ENCODE measurements at places on chromosomes 3 and 15.

DNA sequence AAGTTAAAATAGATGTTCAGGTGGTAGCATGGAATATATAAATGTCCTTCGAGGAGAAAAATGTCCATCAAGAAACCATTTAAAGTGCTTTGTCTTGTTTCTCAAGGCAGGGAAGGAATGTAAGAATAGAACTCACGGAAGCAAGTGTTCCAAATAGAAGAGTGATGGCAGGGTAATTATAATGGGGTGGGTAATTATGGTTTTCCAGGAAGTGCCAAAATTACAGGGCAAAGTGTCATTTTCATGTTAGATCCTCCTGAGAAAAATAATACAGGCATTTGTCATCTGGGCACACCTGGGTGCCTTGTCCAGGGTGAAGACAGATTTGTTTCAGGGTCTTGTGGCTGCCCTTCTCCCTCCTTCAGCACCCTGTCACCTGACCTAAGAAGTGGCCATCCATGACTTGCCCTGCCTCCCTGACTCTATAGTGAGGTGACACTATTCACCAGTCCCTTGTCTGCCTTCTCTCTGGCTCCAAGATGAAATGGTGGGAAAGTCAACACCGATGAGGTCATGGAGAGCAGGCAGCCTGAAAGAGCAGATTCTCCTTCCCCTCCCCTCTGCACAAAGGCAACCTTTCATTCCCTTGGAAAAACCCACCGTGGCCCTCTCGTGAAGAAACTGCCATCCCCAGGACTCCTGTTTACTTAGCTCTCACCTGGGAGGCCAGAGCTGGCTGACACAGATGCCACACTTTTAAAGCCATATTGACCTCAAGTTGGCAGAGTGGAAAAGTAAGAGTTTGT lies 45.1 kb upstream of the AMOTL2 start:
- no peak for DNase-seq

DNA sequence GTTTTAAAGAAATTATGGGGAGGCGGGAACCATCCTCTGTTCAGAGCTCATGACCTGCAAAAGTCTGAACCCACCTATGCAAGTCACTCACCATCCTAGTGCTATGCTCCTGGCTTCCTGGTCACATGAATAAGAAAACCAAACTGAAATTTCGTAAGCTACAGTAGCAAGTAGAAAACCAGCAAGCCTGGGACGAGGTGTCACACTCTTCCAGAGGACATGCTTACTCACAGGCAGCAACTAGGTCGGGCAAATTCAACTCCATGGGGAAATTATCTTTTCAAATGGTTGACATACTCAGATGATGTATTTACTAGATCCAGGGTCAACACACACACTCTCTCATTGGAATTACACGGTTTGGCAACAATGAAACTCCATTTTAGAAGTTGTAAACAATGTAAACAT lies 31.3 kb downstream of the LDHAL6B start:
- DNase-seq: no peak

DNA sequence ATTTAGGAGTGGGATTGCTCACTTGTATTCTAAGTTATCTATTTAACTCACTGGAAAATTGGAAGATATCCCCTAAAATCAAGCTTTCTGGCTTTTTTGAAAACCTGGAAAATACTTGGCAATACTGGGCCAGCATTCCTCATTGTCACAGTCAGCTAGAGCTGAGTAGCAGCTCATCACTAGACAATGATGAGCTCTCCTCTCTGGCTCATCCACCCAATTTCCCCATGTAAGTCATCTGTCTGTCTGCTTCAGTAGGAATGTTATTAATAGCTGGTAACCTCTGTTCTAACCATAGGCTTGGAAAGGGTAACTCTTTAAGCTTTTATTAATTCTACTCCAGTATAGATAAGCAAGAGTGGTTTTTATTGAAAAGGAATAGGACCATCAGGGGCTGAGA lies 39.7 kb upstream of the PIK3R4 start:
- no peak for DNase-seq

DNA sequence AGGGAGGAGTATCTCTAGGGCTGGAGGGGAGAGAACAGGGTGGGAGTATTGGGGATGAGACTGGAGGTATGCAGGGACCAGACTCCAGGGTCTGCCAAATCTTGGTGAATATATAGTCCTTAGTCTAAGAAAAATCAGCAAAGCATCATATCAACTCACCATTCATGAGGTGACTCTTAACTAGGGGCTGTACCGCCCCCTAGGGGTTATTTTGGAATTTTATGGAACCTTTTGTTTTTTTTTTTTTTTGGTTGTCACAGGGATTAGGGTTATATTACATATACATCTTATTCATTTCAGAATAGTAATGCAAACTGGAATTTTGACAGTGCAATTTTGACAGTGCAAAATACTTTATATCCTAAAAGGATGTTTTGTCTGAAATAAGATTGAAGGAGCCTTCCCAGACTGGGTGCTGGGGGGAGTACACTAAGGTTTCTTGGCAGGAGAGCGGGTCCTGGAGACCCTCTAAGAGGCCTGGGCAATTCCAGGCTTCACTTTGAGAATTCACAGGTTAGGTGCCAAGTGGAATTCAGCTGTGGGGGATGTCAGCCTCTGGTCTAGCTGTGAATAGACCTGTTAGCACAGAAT lies 7.5 kb downstream of the CMTM7 start:
- no peak for DNase-seq

DNA sequence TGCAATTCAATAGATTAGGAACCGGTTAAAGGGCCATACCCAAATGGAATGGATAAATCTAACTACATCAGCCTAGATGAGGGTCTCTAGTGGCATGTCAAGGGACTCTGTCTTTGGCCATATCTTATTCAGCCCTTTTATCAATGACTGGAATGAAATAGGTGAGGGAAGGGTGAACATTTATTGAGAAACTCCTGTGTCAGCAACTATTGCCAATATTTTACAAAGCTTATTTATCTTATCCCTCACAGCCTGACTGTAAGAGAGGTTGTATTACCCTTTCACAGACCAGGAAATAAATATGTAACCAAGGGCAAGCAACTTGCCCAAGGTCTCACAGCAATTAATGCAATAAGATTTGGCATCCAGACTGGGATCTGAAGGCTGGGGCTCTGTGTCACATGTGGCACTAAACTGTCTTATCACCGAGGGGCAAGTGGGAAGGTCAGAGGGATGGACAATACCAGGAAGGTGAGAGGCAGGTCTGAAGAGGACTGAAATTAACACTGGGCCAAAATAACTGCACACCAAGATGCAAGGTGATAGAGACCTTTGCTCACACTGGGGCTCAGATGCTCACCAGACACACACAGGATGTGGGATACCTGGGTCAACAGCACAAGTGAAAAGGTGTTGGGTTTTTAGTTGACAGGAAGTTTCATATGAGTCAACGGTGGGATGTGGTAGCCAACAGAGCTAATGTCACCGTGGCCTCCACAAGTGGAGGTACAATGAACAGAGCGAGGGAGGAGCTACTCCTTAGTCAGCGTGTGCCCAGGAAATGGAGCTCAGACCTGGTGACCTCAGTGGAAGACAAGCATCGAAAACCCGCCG lies 261.3 kb downstream of the RPLP1 start:
- DNase-seq: no peak

- DNase-seq: no peak
These were observed 1.9 kb downstream of the FSD2 start for GRCh38 chr15:82803793-82804574.

GRCh38 chr3:120039642-120040610 lies 54.3 kb downstream of the GSK3B start:
- no peak for DNase-seq

DNA sequence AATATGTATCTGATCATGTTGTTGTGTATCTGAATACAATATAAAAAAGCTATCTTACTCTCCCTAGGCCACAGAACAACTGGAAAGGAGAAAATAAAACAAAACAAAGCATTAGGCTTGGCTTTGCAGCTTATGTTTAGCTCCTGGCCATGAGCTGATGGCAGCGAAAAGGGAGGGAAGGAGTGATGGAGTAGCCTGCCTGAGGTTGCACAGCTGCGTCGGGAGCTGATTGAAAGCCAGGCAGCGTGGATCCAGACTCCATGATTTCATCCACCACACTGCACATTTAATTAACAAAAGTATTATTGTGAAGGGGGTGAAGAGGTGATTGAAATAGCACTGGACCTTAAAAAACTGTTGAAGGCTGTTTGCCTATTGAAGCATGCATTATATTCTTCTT lies 212.2 kb downstream of the GABRG3 start:
- no peak for DNase-seq

GRCh38 chr15:89551550-89551949 lies 23.7 kb upstream of the TICRR start:
- DNase-seq: no peak

DNA sequence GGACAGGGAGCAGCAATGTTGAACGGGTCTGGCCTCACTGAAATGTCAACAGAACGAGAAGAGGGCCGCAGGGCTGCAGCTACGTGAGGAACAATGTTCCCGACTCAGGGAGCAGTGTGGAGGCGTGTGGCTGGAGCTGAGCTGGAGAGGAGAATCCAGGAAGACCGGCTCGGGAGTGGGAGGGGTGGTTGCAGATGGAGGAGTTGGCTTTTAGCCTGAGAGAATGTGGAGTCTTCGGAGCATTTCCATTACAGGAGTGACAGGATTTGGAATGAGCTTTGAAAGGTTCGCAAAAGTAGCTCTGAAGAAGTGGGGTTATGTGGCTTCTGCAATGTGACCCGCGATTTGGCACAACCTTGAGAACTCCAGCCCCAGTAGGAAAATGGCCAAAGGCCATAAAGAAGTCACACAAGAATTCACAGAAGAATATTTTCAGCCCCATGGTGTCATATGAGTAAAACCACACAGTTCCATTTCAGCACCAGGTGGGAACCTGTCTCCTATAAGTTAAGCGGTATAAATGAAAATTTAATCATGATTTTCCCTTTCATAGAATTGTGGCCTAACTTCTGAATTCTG lies 78.8 kb upstream of the NSMCE3 start:
- DNase-seq: no peak

- DNase-seq: peak; percentile 2
These were observed 1.3 kb upstream of the RFX7 start for GRCh38 chr15:56244811-56245576.

DNA sequence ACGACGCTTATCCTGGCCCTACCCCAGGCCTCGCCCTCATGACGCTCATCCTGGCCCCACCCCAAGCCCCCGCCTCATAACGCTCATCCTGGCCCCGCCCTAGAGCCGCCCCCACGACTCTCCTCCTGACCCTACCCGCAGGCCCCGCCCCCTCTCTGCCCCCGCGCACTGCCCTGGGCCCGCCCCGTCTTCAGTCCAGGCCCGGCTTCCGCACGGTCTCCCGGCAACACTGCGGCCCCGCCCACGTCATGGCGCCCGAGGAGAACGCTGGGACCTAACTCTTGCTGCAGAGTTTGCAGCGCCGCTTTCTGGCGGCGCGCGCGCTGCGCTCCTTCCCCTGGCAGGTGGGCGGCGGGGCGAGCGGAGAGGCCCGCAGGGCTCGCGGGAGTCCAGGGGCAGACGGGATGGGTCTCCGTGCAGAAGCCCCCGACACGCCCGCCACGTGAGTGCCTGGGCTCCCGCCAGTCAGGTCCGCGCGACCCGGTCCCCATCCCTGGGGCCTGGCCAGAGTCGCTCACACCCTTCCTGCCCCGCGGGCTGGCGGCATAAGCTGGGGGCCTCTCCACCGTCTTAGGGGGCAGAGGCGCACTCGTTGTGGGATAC lies 52.5 kb upstream of the ROPN1B start:
- DNase-seq: peak; percentile 98

DNA sequence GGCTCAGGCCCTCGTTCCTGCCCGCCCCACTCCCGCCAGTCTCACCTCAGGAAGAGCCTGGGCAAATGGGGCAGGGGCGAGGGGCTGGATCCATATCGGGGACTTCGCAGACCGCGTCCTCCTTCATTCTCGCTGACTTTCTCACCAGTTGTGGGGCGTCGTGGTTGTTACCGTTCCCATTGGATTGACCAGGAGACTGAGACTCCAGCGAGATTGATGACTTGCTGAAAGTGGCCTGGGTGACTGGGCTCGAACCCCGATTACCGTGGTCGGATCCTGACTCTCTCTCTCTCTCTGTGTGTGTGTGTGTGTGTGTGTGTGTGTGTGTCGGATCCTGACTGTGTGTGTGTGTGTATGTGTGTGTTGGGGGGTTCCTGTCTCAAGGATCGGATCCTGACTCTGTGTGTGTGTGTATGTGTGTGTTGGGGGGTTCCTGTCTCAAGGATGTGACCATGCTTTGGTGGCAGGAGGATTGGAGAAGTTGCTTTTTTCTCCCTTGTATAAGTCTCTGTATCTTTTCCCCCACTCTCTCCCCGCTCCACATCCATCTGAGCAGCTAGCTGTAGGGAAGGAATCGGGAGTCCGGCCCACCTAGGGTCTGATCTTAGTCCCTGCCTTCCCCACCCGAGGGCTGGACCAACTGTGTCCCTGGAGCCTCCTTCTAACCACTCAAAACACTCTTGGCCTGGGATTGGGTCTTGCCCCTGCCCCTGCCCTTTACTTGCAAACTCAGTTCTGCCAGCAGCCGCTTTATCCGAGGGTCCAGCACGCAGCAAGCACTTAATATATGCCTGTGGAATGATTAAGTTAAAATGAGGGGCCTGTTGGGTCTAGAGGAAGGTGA lies 603 bp downstream of the PLEKHO2 start:
- DNase-seq: no peak

All from amygdala (tissue), 56 donors.